ENCODE measurements at places on chromosomes 1 and 21.

DNA sequence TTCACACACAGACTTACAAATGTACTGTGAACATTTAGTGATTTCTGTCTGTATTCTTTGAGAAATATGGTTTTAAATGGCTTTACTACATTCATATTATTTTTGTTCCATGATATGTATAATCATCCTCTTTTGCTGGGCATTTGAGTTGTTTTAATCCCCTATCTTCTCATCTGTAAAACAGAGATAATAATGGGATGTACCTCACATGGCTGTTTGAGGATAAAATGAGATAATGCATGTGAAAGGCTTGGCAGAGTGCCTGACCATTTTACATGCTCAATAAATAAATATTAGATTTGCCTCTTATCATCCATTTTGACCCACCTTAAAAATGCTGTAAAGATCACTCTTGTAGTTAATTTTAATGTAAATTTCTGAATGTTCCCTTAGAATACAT lies 197.2 kb downstream of the C1orf94 start:
- DNase-seq, result no peak

GRCh38 chr1:205593967-205594366 lies 37.8 kb downstream of the ELK4 start:
- no peak for DNase-seq

DNA sequence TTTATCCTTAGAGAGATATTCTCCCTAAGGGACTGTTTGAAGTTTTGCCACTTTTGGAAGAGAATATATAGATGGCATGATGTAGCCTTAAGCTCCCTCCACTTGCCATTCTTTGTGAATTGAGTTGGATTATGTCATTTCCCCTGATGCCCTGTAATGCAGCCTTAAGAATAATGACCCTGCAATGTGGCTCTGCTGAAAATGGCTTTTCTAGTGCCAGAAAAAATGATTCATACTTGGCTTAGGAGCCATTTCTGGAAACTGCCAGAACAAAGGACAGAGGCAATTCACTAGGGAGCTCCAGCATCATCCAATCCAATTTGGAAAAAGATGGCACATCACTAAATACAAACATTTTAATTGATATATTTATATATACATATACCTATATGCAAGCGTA lies 265.3 kb downstream of the SPATA17 start:
- DNase-seq, result no peak

DNA sequence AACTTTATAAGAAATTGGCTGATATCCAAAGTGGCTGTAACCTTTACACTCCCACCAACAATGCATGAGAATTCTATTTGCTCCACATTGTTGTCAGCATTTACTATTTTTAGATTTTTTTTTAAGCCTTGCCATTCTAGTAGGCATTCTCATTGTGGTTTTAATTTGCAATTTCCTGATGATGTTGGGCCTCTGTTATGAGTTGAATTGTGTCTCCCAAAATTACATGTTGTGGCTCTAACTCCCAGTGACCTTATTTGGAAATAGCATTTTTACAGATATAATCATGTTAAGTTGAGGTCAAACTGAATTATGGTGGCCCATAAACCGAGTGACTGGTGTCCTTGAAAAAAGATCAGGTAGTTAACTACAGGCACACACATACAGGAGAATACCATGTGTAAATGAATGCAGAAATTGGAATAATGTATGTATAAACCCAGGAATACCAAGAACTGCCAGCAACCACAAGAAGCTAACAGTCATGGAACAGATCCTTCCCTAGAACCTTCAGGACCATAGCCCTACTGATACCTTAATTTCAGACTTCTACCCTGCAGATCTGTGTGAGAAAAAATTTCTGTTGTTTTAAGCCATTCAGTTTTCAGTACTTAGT lies 348.8 kb upstream of the DAB1 start:
- DNase-seq, result no peak

DNA sequence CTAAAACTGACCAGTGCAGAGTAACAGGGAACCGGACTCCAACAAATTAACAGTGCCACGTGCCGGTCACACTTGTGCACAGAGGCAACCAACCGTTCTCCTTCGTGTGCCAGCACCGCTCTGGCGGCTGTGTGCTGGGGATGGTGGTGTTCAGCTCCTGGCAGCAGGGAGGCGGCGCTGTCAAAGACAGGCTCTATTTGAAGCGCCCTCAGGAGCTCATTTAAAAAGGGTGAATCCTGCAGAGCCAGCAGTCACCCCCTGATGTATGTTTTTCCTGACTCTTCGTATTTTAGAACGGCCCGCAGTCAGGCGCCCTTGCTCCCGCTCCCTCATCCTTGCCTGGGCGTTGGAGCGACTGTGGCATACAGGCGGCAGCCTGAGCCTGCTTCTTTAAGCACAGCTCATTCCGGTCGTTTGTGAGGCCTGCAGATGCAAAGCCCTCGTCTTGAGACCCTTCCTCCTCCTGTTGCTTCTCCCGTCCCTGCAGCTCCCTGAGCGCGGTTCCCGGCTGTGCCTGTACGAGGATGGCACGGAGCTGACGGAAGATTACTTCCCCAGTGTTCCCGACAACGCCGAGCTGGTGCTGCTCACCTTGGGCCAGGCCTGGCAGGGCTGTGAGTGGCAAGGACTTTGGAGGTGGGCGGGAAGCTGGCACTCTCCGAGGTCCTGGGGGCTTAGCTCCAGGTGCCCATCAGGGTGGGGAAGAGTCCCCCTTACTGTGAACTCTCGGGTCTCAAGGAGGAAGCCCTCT lies 1.1 kb downstream of the DFFB start:
- DNase-seq, result no peak
